ENCODE measurements at places on chromosomes 12 and 14. TPM values are rescaled to one million over a fixed set of nuclear protein-coding genes. Genes with fewer than 3 reads are reported as not detected.
A peak's percentile ranks its signal among the peaks of the same experiment; 100 is the strongest.

DNA sequence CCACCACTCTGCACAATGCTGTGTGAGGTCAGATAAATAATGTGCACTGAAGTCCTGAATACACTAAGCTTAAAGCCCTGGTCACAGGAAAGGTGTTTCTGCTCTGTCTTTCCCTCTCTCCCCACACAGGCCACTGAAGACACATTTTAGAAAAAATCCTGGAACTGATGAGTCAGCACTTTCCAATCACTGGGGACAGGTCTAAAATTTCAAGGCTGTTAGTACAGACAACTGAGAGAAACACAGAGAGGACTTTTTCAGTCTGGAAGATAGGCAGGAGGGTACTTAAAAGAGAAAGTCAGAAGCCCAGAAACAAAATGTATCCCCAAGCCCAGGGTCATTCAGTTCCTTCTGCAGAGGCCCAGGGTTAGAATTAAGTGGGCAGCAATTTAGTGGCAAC lies 333.9 kb upstream of the CCDC196 start:
- H3K4me1 ChIP-seq: no peaks in the 10 kb centered on the region
- H3K27me3 ChIP-seq: no peaks in the 10 kb centered on the region
- no peak for DNase-seq
- H3K36me3 ChIP-seq: no peaks in the 10 kb centered on the region

DHH gene
- 2.5 TPM for total RNA-seq

- DNase-seq: no peak
- H3K27me3 ChIP-seq: no peaks in the 10 kb centered on the region
- H3K27ac ChIP-seq: no peak overlapping the region
- H3K4me3 ChIP-seq: no peak overlapping the region
- no peaks in the 10 kb centered on the region for H3K36me3 ChIP-seq
Observed at GRCh38 chr14:63174760-63175191, 29.5 kb upstream of the RHOJ start.

DNA sequence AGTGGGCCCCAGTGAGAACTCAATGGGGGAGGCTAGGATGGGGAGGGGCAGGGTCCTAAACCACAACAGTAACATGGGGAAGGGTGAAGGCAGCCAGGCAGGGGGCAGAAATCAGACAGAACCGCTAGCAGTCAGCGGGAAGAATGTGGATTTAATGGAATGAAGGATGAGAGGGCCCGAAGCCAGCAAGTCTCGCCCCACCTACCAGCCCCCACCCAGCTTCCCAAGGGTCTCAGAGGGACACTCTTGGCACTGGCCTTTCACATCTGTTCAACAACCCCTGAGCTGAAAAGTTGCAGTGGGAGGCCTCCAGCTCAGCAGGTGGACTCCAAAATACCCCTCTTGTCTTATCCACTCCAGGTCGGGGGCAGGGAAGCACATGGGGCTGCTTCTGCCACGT lies 6.5 kb upstream of the SLC6A12 start:
- H3K27ac ChIP-seq: no peak overlapping the region
- H3K4me1 ChIP-seq: no peaks in the 10 kb centered on the region
- no peaks in the 10 kb centered on the region for H3K36me3 ChIP-seq

GRCh38 chr12:28459481-28459880 lies 269.2 kb downstream of the CCDC91 start:
- H3K4me1 ChIP-seq: no peaks in the 10 kb centered on the region
- no peak for DNase-seq
- H3K27me3 ChIP-seq: no peaks in the 10 kb centered on the region
- peaks cover 8% of the 10 kb centered on the region for H3K36me3 ChIP-seq
- no peak overlapping the region for H3K27ac ChIP-seq

GRCh38 chr14:54177019-54177418 lies 219.8 kb upstream of the CDKN3 start:
- H3K27ac ChIP-seq: no peak overlapping the region
- no peaks in the 10 kb centered on the region for H3K36me3 ChIP-seq
- no peak overlapping the region for H3K4me3 ChIP-seq
- H3K27me3 ChIP-seq: no peaks in the 10 kb centered on the region

GRCh38 chr14:35213869-35214387 lies 78.3 kb upstream of the PSMA6 start:
- H3K4me3 ChIP-seq: no peak overlapping the region
- H3K36me3 ChIP-seq: no peaks in the 10 kb centered on the region
- no peaks in the 10 kb centered on the region for H3K27me3 ChIP-seq
- no peak overlapping the region for H3K27ac ChIP-seq

DNA sequence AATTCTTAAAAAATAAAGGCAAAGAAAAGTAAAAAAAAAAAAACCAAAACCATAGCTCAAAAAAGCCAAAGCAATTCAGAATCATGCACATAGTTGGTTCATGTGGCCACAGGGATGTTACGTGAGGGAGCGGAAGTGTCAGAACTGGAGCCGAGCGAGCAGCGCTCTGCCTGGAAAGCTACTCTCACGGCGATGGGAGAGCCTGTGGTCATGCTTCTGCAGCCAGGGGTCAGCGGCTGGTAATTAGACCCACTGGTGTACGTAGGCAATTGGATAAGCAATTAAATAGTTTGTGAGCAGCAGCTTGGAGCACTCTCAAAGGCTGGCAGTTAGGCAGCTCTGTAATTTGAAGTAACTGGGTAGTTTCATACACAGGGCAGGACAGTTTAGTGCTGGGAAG lies 58.1 kb downstream of the TRHDE start:
- no peak overlapping the region for H3K4me3 ChIP-seq
- H3K36me3 ChIP-seq: no peaks in the 10 kb centered on the region
- no peak overlapping the region for H3K27ac ChIP-seq
- no peaks in the 10 kb centered on the region for H3K4me1 ChIP-seq
- DNase-seq: no peak

CCND2 gene
- 91.0 TPM for total RNA-seq

IAPP gene
- not detected for total RNA-seq

DNA sequence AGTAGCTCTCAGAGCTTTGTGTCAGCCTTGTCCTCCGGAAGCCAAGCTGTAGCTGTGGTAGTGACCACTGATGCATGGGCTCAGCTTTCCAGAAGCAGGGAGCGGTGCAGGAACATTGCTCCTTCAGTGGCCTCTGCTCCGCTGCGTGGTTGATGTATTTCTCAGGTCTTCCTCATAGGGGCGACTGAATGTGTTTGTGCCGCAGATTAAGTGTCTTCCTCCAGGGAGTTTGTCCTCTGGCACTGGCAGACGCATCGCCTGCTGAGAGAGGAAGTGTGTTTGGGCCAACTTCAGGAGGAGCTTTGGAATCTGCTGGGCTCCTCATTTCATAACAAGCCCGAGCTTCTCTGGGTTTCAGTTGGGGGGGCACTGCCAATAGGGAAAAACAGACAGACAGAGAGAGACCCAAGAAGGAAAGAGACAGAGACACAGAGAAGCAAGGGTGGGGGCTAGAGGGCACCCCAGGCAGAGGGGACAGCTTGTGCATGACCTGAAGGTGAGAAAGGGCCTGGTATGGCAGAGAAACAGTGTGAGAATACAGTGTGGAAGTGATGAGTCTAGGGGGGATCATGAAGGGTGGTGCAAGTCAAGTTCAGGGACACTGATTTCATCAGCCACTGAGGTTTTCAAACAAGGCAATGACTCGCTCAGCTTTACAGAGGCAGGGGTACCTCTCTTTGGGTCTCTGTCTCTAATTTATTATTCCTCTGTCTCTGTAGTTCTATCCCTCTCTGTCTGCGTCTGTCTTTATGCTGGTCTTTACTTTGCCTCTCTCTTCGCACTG lies 69.4 kb upstream of the PRIMA1 start:
- H3K4me3 ChIP-seq: no peak overlapping the region
- no peak for DNase-seq
- H3K27me3 ChIP-seq: no peaks in the 10 kb centered on the region

HOXC6 gene
- total RNA-seq: 0.95 TPM

DNA sequence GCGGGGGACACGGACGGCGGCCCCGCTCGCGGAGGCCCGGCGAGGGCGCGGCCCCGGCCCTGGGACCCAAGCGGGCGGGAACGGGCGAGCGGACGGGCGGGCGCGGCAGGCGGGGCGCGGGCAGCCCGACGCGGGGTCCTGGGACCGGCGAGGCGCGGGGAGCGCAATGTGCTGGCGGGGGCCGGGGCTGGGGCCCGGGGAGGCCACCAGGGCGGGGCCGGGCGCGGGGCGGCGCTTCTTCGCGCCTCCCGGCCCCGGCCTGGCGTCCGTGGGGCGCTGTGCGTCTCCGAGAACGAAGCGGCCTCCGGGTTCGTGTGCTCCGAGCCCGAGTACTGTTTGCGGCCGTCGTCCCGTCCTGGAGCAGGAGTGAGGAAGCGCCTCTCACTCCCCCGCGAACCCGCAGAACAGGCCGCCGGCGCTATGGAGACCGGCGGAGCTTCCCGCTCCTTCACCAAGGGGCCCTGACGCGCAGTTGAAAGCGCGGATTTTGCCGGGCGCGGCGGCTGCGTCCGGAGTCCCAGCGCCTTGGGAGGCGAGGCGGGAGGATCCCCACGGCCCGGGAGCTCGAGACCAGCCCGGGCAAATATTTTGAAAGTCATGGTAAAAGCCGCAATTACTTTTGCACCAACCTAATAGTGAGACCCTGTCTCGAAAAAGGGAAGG lies 420 bp upstream of the ANKLE2 start:
- peaks cover 9% of the 10 kb centered on the region for H3K4me1 ChIP-seq

DNA sequence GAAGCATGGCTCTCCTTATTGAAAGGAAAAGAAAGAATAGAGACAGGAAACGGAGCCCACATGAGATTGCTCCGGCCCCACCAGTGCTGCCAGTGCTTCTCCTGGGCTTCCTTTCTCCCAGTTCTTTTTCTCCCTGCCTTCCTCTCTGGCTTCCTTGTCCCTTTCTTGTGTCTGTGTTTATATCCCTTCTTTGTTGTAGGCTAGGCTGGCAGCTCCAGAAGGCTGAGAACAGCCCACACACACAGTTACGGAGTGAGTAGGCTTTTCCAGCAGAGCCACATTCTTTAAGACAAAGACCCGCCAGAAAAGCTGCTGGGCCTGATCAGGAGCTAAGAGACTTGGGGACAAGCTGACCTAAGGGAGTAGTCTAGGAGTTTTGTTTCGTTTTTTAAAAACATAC lies 13.0 kb downstream of the CIPC start:
- H3K4me1 ChIP-seq: no peaks in the 10 kb centered on the region
- no peaks in the 10 kb centered on the region for H3K27me3 ChIP-seq
- DNase-seq: no peak
- peaks cover 3% of the 10 kb centered on the region for H3K36me3 ChIP-seq
- H3K4me3 ChIP-seq: no peak overlapping the region

DNA sequence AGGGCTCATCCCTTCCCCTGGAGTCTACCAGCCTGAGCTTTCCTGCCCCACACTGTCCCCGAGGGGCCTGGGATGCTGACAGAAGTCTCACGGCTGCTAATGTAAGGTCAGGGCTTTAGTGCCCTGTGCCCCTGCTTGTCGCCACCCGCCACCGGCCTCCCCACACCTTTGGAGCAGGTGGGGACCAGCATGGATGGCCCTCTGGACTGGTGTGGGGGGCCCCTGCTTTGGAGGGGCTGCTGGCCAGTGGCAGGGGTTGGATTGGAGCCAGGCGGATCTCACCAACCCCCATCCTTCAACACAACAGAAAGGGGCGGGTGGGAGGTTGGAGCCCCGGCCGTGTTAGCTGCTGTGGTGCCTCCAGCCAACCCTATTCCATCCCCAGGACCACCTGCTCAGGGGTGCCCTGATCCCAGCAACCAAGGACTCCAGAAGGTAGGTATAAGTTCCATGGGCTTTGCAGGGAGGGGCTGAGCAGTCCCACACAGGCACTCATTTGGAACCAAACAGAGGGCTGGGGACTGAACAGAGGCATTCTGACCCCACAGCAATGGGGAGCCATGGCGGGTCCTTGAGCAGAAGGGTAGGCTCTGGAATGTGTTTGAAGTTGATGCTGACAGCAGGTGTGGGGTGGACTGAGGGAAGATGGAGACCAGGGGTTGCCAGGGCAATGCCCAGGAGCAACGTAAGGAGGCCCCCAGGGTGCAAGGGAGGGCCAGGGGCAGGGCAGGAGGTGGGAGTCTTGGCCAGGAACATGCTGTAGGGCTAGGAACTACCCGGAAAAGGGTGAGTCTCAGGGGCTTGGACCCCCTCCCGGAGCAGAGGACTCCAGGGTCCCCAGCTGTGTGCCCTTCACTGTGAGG lies 145.1 kb upstream of the C14orf180 start:
- DNase-seq: no peak
- no peaks in the 10 kb centered on the region for H3K27me3 ChIP-seq
- H3K4me3 ChIP-seq: no peak overlapping the region
- H3K36me3 ChIP-seq: no peaks in the 10 kb centered on the region

SCNN1A gene
- 275 TPM for total RNA-seq

DNA sequence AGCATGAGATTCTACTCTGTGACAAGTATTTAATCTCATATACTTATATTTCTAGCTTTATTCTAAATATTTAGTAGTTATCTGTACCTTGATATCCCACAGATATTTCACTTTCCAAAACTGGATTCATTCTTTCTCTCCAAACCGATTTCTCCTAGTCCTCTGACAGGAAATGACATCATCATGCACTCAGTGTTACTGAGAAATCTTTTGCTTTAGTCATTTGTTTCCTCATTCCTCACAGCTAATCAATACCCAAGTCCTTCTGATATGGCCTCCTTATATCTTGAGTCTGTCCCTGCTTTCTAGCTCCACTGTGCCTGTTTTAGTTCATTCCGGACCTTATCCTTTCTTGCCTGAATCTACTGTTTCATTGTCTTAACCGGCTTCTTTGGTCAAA lies 39.4 kb upstream of the E2F7 start:
- H3K36me3 ChIP-seq: no peaks in the 10 kb centered on the region
- DNase-seq: no peak
- no peak overlapping the region for H3K4me3 ChIP-seq
- no peaks in the 10 kb centered on the region for H3K27me3 ChIP-seq
- H3K4me1 ChIP-seq: no peaks in the 10 kb centered on the region

TSPAN9 gene
- 11.4 TPM for total RNA-seq

DNA sequence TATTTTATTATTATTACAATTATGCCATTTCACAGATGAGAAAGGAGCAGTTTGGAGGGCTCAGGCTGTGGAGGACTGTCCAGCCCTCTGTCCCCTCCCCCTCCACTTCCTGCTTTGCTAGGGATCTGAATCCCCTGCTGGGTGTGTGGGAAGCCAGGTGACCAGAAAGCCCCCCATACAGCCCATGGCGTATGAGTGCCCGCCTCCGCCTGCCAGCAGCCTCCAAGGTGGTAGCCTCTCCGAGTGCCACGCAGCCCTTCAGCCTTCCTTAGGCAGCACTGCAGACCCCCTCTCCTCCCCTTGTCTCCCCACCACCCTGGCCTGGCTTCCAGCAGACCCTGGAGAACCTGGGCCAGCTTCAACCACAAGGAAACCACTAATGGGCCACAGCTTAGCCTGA lies 12.6 kb downstream of the DTX1 start:
- no peak for DNase-seq
- no peak overlapping the region for H3K4me3 ChIP-seq
- H3K27ac ChIP-seq: peak overlapping the region; percentile 74
- peaks cover 20% of the 10 kb centered on the region for H3K4me1 ChIP-seq
- no peaks in the 10 kb centered on the region for H3K36me3 ChIP-seq

AICDA gene
- total RNA-seq: not detected

GRCh38 chr14:59317798-59318505 lies 129.5 kb downstream of the DAAM1 start:
- peaks cover 2% of the 10 kb centered on the region for H3K4me1 ChIP-seq
- no peaks in the 10 kb centered on the region for H3K27me3 ChIP-seq
- DNase-seq: no peak
- no peaks in the 10 kb centered on the region for H3K36me3 ChIP-seq

RD3L gene
- not detected for total RNA-seq

ADCY6 gene
- total RNA-seq: 175 TPM

Data from Peyer's patch (tissue), 4 donors.